Neural progenitor cell (in vitro differentiated cells): ENCODE measurements at places on chromosomes 6 and 20. TPM values are rescaled to one million over a fixed set of nuclear protein-coding genes. Genes with fewer than 3 reads are reported as not detected.
A peak's percentile ranks its signal among the peaks of the same experiment; 100 is the strongest.

GRCh38 chr6:135209803-135210202 lies 28.7 kb downstream of the MYB start:
- H3K4me3 ChIP-seq: no peak overlapping the region
- DNase-seq: no peak
- H3K4me1 ChIP-seq: no peaks in the 10 kb centered on the region
- H3K27ac ChIP-seq: no peak overlapping the region
- H3K27me3 ChIP-seq: no peaks in the 10 kb centered on the region

GRCh38 chr6:42099340-42100028 lies 42.9 kb downstream of the C6orf132 start:
- DNase-seq: no peak
- H3K27me3 ChIP-seq: no peaks in the 10 kb centered on the region
- no peak overlapping the region for H3K4me3 ChIP-seq
- H3K4me1 ChIP-seq: peaks cover 3% of the 10 kb centered on the region
- no peak overlapping the region for H3K27ac ChIP-seq

DNA sequence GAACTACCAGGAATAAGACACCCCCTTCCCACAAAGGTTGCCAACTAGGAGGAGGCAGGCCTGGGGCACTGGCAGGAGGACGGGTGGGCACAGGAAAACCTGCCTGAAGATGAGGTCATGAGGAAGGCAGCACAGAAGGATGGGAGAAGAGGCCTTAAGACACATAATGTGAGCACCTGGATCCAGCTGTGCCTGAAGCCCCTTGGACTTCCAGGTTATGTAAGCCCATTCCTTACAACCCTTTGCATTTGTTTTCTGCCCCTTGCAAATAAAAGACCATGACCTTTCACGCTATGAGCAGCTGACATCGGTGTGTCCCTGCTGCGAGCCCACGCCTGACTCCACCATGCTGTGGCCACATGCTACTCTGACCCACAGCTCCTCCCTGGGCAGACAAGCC lies 23.4 kb downstream of the KCNQ2 start:
- no peaks in the 10 kb centered on the region for H3K36me3 ChIP-seq
- DNase-seq: no peak
- H3K4me1 ChIP-seq: peaks cover 10% of the 10 kb centered on the region
- no peaks in the 10 kb centered on the region for H3K27me3 ChIP-seq
- H3K4me3 ChIP-seq: no peak overlapping the region
- H3K27ac ChIP-seq: no peak overlapping the region

- DNase-seq: no peak
- no peak overlapping the region for H3K4me3 ChIP-seq
- H3K27me3 ChIP-seq: no peaks in the 10 kb centered on the region
- no peaks in the 10 kb centered on the region for H3K36me3 ChIP-seq
- H3K4me1 ChIP-seq: no peaks in the 10 kb centered on the region
These were observed 108.1 kb downstream of the ERMARD start for GRCh38 chr6:169859401-169859977.

DNA sequence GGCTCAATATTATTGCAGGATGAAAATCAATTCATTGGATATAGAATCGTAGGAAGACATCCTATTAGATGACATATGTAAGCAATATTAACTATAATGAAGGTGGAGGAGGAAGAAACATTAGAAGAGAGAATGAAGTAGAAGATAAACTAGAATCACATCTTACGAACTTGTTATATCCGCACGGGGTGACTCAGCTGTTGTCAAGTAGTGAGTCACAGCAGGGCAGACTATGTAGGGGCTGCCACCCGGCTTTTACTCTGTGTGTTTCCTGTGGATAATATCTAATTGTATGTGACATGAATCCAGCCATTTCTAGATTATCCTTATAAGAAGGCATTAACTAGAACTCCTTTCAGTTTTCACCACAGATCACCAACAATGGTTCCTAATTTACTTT lies 520.2 kb downstream of the DOK5 start:
- H3K4me1 ChIP-seq: no peaks in the 10 kb centered on the region
- no peak for DNase-seq
- no peaks in the 10 kb centered on the region for H3K36me3 ChIP-seq
- no peak overlapping the region for H3K27ac ChIP-seq

- no peak overlapping the region for H3K4me3 ChIP-seq
- no peaks in the 10 kb centered on the region for H3K36me3 ChIP-seq
- H3K27me3 ChIP-seq: no peaks in the 10 kb centered on the region
- DNase-seq: no peak
These were observed 65.3 kb upstream of the RNF146 start for GRCh38 chr6:127201321-127201720.

GRCh38 chr6:41208439-41209106 lies 7.6 kb upstream of the TREML2 start:
- H3K27ac ChIP-seq: no peak overlapping the region
- no peak overlapping the region for H3K4me3 ChIP-seq
- no peak for DNase-seq
- no peaks in the 10 kb centered on the region for H3K36me3 ChIP-seq

DNA sequence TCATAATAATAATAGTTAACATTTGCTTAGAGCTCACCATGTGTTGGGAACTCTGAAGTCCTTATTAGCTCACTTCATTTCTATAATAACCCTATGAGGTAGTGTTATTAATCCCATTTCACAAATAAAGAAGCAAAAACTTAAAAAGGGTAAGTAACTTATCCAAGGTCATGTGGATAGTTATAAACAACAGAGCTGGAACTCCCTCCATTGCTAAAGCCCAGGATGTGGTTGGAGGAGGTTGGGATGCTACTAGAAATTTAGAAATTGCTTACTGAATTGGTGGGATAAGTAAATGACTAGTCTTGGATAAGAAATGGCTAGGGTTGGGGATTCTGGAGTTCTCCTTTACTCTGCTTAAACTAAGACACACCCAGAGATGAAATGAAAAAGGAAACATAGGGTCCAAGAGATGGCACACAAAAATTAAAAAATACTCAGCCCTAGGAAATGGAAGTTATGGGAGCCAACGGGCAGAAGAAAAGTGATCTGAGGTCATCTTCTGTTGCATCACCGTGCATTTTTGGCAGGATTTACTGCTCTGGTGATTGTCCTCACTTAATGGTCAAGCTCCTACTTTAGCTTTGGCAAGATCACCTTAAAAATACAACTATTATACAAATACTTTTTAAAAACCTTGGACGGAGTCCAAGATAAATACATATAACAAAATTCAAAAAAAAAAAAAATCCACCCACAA lies 7.7 kb upstream of the CLIC5 start:
- H3K27me3 ChIP-seq: peaks cover 8% of the 10 kb centered on the region
- no peak overlapping the region for H3K27ac ChIP-seq
- no peaks in the 10 kb centered on the region for H3K4me1 ChIP-seq
- H3K36me3 ChIP-seq: no peaks in the 10 kb centered on the region
- H3K4me3 ChIP-seq: no peak overlapping the region
- no peak for DNase-seq

GRCh38 chr6:85756982-85757381 lies 114.3 kb upstream of the SYNCRIP start:
- peak; percentile 11 for DNase-seq
- H3K27ac ChIP-seq: no peak overlapping the region
- no peak overlapping the region for H3K4me3 ChIP-seq

GRCh38 chr6:43170417-43170930 lies 595 bp upstream of the SRF start:
- no peaks in the 10 kb centered on the region for H3K27me3 ChIP-seq
- H3K4me1 ChIP-seq: peaks cover 16% of the 10 kb centered on the region
- H3K36me3 ChIP-seq: no peaks in the 10 kb centered on the region
- peak; percentile 55 for DNase-seq
- H3K4me3 ChIP-seq: peak overlapping the region; percentile 65

DNA sequence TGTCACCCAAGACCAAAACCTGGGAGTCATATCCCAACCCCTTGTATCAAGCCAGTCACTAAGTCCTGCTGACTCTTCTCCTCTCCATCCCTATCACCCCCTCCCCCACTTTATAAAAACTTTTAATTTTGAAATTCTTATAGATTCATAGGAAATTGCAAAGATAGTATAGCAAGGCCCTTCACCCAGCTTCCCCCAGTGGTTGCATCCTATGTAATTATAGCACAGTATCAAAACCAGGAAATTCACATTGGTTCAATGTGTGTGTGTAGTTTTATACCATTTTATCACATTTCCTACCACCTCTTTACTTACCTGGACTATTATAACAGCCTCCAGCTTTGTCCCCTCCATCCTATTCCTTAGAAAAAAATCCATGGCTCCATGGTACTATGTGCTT lies 4.1 kb downstream of the PPT2 start:
- H3K27ac ChIP-seq: no peak overlapping the region
- peaks cover 2% of the 10 kb centered on the region for H3K4me1 ChIP-seq
- no peak for DNase-seq
- H3K4me3 ChIP-seq: no peak overlapping the region
- H3K27me3 ChIP-seq: peaks cover 2% of the 10 kb centered on the region
- H3K36me3 ChIP-seq: no peaks in the 10 kb centered on the region

- no peaks in the 10 kb centered on the region for H3K36me3 ChIP-seq
- DNase-seq: no peak
These were observed 70.8 kb upstream of the NXT1 start for GRCh38 chr20:23279836-23280235.

- H3K27me3 ChIP-seq: no peaks in the 10 kb centered on the region
- no peak overlapping the region for H3K27ac ChIP-seq
- DNase-seq: no peak
- H3K4me3 ChIP-seq: no peak overlapping the region
- H3K36me3 ChIP-seq: no peaks in the 10 kb centered on the region
These were observed 18.1 kb upstream of the NOL4L start for GRCh38 chr20:32603046-32603726.

GRCh38 chr6:149080511-149080910 lies 237.0 kb upstream of the TAB2 start:
- no peaks in the 10 kb centered on the region for H3K27me3 ChIP-seq

DNA sequence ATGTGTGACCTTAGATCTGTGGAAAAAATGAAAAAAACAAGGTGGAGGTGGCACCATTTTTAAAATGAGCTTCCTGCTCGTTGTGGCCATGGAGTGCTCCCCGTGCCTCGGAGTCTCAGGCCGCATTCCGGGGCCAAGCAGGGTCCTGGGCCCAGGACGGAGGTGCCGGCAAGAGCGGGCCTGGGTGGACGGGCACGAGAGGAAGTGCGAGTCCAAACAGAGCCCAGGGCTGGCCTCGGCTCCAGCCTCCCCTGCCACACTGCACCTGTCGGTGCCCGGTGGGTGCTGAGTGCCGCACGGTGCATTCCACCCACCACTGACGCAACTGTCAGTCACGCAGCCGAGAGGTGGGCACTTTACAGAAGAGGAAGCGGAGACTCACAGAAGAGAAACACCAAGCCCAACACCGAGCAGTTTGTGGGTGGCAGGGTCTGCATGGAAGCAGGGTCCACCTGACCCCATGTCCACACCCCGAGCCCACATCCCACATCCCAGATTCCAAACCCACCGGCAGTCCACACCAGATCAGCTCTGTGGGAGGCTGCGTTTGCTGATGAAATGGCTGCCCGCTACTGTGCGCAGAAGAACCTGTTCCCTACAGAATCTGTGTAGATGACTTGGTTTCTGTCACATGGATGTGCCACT lies 97.7 kb downstream of the PSMB1 start:
- no peaks in the 10 kb centered on the region for H3K27me3 ChIP-seq
- no peaks in the 10 kb centered on the region for H3K36me3 ChIP-seq

GRCh38 chr20:63454731-63455567 lies 17.5 kb downstream of the KCNQ2 start:
- peaks cover 26% of the 10 kb centered on the region for H3K4me1 ChIP-seq
- no peaks in the 10 kb centered on the region for H3K36me3 ChIP-seq
- DNase-seq: no peak
- no peak overlapping the region for H3K27ac ChIP-seq
- no peaks in the 10 kb centered on the region for H3K27me3 ChIP-seq
- H3K4me3 ChIP-seq: no peak overlapping the region

- H3K4me1 ChIP-seq: peaks cover 40% of the 10 kb centered on the region
- DNase-seq: no peak
- H3K36me3 ChIP-seq: no peaks in the 10 kb centered on the region
- no peaks in the 10 kb centered on the region for H3K27me3 ChIP-seq
- no peak overlapping the region for H3K27ac ChIP-seq
- H3K4me3 ChIP-seq: no peak overlapping the region
These were observed 579.0 kb upstream of the BTBD3 start for GRCh38 chr20:11338496-11339306.

GRCh38 chr20:3825526-3825925 lies 5.2 kb downstream of the AP5S1 start:
- H3K36me3 ChIP-seq: no peaks in the 10 kb centered on the region
- H3K27me3 ChIP-seq: no peaks in the 10 kb centered on the region
- no peak overlapping the region for H3K4me3 ChIP-seq

DNA sequence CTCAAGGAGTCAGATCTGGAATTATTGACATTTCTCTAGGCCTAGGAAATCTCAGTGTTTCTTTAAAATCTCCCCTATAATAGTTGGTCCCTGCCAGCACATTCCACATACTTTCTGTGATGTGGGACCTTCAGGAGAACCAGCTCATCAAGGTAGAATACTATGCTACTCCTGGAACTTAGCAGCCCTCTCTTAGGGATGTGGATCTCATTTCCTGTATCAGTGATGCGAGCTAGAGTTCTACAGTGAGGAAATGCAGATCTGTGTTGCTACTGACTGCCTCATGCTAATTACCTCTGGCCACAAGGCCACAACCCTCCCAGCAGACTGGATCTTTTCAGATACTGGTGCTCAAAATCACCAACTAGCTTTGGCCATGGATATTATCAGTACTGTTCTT lies 193.8 kb downstream of the CLVS2 start:
- no peak overlapping the region for H3K4me3 ChIP-seq
- no peaks in the 10 kb centered on the region for H3K4me1 ChIP-seq
- H3K27ac ChIP-seq: no peak overlapping the region
- no peaks in the 10 kb centered on the region for H3K36me3 ChIP-seq

GRCh38 chr6:31464252-31465184 lies 33.4 kb upstream of the MICB start:
- no peaks in the 10 kb centered on the region for H3K36me3 ChIP-seq
- DNase-seq: no peak
- peaks cover 10% of the 10 kb centered on the region for H3K4me1 ChIP-seq
- H3K4me3 ChIP-seq: no peak overlapping the region
- H3K27ac ChIP-seq: no peak overlapping the region

The GSTA3 gene
- not detected in 2 replicates for total RNA-seq

The OPRL1 gene
- total RNA-seq: 1.3 and 3.3 TPM in 2 replicates

The EMILIN3 gene
- 3.5 and 9.0 TPM in 2 replicates for total RNA-seq

The PNLDC1 gene
- 0.06 TPM in 1 of 2 replicates, not detected in the other for total RNA-seq

The OTOR gene
- not detected in 2 replicates for total RNA-seq

The OR2J3 gene
- 0.04 TPM in 1 of 2 replicates, not detected in the other for total RNA-seq

The UCKL1 gene
- 10.8 and 22.7 TPM in 2 replicates for total RNA-seq

The LIN28B gene
- total RNA-seq: 105 and 165 TPM in 2 replicates

The LY6G6D gene
- total RNA-seq: 0.90 TPM in 1 of 2 replicates, not detected in the other

The TOX2 gene
- 1.8 TPM in 1 of 2 replicates, not detected in the other for total RNA-seq

The TRERF1 gene
- 8.3 and 12.3 TPM in 2 replicates for total RNA-seq

The NMBR gene
- total RNA-seq: 0.09 TPM in 1 of 2 replicates, not detected in the other

The PDYN gene
- total RNA-seq: 0.12 and 0.30 TPM in 2 replicates

The ANKRD66 gene
- total RNA-seq: not detected in 2 replicates

The SLC22A16 gene
- total RNA-seq: not detected in 2 replicates
